ENCODE measurements at places on chromosomes 3 and 15.
A peak's percentile ranks its signal among the peaks of the same experiment; 100 is the strongest.

DNA sequence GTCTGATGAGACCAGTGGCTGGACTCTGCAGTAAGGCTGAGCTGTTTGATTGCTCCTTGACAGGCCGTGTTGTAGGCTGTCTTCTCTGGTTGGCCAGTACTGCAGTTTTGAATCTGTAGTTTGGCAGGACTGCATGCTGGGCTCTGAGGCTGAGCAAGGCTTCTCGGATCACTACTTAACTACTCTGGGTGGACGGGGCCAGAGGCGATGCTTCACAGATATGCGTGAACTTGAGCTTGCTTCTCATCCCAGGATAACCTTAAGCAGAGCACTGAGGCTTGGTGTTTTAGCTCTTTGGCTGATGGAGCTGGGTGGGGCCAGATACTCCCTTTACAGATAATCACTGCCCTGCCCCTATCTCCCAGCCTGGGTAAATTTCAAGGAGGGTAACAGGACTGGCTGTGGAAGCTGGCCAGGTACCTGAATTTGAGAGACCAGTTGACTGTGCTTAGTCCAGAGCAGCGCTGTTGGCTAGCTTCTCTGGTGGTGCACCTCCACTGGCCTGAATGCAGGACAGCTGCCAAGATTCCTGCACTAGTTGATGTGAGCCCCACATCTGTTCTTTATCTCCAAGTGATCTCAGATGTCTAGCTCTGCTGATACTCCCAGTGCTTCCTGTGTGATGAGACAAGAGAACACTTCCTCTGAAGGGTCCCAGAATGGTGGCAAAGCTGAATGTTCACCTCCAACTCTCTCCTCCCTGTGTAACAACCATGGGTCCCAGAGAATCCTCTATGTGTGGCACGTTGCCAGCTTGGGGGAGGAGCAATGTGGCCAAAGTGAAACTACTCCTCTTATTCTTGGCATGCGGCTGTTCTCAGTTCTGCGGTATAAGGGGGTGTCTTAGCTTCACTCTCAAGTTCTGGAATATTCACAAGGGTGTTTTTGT lies 37.9 kb downstream of the RPL39L start:
- peak; percentile 28 for DNase-seq

- DNase-seq = peak; percentile 30
Observed at GRCh38 chr3:88180398-88180999, 30.7 kb downstream of the C3orf38 start.

DNA sequence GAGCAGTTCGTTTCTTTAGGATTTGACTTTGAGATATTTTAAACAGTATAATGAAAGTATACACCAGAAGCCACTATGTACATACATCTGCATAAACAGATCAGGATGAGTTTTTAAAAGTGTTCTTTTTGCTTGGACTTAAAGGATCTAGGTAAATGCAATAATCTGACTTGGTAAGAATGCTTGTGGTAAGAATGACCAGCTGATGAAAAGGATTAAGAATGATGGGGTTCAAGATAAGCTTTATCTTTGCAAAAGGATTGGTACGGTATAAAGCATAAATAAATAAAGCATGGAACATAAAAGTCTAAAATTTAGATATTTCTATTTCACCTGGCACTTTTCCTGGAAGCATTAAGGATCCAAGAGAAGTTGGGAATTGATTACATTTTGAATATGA lies 9.8 kb upstream of the MME start:
- DNase-seq = no peak

DNA sequence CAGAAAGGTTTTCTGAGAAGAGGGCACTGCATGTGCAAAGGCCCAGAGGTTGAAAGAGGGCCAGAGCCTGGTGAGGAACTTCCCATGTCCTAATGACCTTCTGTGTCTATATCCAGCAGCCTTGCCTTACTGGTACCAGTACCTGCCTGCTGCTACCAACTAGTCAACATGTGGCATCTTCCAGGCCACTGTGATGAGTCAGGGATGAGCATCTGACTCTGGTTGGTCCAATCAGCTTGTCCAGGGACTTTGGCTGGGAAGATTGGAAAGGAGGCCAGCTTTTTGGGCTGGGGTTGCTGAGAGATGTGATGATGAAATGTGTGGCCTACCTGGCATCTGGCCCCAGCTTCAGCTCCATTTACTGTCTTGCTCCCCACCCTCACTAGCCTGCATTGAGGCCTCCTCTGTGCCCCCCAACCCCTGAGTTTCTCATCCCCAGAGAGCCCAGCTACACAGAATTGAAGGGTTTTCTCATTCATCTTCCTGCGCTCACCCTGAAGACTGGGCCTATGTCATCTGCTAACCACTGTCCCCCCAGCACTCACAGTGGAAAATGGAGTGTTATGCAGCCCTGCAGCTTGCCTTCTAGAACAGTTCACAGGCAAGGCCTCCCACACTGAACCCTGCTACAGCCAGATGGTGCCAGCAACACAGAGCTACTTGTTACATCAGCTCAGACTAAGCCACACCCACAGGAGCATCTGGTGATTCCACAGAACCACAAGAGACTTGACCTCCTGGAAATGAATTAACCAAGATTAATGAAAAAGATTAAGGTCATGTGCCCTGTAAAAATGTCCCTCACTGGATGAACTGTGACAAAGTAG lies 1.3 kb upstream of the TWF2 start:
- no peak for DNase-seq

DNA sequence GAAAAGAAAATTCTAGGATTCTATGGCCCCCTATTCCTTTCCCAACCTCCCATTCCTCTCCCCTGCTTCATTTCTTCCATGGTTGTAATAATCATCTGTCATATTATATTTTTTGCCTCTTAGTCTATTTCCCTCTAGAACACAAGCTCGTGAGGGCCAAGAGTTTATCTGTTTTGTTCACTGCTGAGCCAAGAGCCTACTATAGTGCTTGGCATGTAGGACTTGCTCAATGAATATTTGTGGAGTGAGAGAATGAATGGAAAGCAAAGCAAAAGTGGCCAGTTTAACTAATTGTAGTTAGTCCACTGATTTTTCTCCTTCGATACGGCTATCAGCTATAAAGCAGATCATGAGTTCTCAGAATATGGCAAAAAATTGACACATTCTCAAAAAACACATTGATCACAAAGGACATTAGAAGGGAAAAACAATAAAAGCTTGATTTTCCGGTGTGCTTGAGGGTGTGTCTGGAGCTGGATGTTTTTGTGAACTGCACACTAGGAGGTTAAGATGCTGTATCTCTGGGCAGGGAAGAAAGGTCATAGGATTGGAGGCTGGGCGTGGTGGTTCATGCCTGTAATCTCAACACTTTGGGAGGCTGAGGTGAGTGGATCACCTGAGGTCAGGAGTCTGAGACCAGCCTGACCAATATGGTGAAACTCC lies 25.0 kb upstream of the CTSH start:
- no peak for DNase-seq

- no peak for DNase-seq
Observed at GRCh38 chr3:156188757-156189156, 68.4 kb downstream of the KCNAB1 start.

GRCh38 chr15:89167267-89168176 lies 53.9 kb downstream of the RLBP1 start:
- DNase-seq = no peak

GRCh38 chr3:188279502-188280335 lies 125.8 kb downstream of the LPP start:
- no peak for DNase-seq

DNA sequence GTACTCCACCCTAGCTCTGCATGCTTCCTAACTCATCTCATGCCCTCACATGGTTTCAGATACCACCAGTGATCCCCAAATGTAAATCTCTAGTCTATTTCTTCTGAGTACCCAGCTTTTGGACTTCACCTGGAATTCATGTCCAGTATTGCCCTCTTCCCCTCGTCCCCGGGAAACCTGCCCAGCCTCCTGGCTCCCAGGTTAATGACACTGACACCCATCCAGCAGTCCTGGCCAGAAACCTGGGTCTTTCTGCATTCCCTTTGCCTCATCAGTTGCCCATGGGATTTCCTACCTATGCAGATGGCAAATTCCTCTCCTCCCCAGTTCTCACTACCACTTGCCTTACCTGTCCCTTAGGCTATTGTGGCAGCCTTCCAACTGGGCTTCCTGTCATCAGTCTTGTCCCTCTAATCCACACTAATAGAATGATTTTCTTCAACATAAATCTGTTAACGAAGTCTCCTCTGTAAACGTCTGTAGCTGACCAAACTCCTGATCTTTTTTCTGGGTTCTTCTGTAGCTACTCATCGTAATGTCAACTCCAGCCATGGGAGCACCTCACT lies 15.3 kb upstream of the MYLK start:
- DNase-seq = no peak

- no peak for DNase-seq
Observed at GRCh38 chr3:142647856-142648255, 51.7 kb downstream of the PLS1 start.

DNA sequence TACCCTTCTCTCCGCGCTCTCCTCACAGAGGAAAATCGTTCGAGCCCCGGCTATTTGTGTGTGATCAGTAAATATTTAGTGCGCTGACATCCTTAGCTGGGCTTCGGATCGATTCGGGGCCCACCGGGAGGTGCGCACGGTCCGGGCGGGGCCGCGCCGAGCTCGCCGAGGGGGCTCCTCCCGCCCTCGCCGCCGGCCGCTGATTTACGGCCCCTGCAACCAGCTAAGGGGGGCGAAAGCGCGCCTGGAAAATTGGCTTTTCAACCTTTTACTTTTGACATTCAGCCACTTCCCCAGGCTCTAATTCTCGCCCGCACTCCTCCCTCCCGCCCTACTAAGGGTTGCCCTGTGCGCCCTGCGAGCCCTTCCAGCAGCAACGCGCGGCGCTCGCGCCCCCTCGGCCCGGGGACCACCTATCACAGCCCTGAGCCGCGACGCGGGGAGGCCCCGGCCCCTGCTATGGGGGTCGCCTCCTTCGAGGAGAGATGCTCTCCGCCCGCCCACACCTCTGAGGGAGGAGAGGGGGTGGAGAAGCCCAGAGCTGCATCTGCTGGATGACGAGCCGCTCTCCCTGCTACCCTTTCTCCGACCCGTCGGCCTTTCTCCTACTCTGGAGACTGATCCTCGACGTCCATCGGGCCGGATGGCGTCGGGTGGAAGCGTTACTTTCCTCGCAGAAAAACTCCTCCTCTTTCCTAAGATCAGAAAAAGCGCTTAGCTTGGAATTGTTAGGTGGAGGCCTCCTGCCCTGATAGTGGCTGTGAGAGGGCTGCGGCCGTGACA lies 7.8 kb upstream of the NR2F2 start:
- DNase-seq = no peak

DNA sequence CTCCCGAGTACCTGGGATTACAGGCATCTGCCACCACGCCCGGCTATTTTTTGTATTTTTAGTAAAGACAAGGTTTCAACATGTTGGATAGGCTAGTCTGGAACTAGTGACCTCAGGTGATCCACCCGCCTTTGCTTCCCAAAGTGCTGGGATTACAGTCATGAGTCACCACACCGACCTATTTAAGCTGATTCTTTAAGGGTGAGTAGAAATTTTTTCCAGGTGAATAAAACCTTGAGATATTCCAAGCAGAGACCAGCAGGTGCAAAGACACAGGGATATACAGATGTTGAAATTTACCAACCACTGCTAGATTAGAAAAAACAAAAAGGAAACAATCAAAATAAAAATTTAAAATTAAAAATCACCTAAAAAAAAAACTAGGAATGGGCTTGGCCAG lies 74.4 kb upstream of the CHRNB4 start:
- DNase-seq = no peak

DNA sequence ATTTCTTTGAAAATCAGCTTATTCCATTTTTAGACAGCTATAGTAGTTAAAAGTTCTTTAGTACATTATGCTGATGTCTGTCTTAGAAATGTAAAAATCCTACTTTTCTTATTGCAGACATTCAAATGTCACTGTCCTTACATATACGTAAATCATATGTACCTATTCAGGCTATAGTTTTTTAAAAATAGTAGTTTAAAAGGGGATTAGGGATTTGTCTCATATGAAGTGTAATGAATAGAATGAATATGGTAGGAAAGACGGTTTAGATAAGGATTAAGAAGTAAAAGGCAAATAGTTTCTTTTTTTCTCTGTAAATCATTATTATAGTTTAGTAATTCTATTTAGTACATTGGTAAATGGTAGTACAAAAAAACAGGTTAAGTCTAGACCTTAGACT lies 7.4 kb downstream of the DIPK2A start:
- DNase-seq = no peak

DNA sequence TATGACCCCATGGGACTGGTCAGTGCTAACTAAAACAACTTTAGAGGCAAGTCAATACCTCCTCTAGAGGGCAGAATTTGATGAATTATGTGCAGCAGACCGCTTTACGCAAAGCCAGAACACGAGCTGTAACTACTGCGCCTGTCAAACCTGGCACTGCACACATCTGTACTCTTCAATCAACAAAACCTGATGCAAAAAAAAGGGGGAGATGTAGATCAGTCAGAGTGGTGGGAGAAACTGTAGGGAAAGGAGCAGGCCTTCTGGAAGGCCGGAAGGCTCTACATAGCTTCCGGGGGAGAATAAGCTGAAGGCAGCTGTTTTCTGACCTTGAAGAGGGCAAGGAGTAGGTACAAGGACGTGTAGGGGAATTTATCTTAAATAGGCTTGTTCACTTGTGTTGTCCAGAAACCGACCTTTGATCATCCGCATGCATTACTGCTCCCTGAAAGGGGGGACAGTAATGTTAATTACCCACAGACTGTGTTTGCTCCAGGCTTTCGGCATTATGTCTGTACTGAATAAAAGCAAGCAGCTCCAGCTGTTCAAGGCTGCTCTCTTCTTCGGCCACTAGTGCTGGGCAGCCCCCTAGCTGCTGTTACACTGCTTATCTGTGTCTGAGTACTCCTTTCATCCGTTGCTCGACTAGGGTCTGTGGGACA lies 41.0 kb downstream of the GPR160 start:
- no peak for DNase-seq

DNA sequence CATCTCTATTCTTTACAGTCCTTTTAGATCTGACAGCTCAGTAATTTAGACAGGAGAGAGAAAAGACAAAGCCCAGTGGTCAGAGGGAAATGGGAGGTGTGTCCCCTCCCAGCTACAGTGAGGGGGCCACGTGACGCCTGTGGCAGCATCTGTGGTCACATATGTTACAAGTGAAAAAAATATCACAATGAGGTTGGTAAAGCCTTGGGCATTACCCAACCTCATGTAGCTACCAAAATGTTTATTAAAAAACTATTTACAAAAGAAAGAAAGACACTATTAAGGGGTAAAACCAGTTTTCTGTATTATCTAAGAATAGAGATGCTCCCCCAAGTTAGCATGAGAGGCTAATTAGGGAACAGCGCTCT lies 42.9 kb upstream of the PLCL2 start:
- DNase-seq = no peak

DNA sequence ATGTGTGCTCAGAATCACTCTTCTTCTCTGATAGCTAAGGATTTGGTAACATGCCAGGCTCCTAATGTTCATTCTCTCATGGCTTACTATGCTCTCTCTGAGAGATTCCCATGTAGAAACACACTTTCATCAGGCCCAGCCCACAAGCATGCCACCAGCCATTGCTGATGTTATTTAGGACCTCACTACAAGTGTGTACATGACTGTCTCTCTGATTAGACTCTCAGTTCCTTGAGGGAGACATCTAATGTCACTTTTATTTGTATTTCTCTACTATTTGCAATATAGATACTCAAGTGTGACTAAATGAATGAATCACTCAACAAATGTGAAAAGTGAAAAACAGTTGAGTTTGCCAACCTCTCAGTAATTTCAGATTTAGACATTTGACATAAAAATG lies 84.3 kb upstream of the ARL6 start:
- DNase-seq = no peak

All from right renal pelvis (tissue), 4 donors.